ENCODE measurements at places on chromosomes 7 and 10.

- no peak overlapping the region for H3K27ac ChIP-seq
- H3K4me1 ChIP-seq: no peaks in the 10 kb centered on the region
- DNase-seq: no peak
- no peaks in the 10 kb centered on the region for H3K36me3 ChIP-seq
Measured at GRCh38 chr10:133445268-133445732, 8.4 kb upstream of the SCART1 start.

GRCh38 chr10:122143238-122143841 lies 127.8 kb upstream of the BTBD16 start:
- H3K4me3 ChIP-seq: no peak overlapping the region
- no peaks in the 10 kb centered on the region for H3K27me3 ChIP-seq
- no peak for DNase-seq

DNA sequence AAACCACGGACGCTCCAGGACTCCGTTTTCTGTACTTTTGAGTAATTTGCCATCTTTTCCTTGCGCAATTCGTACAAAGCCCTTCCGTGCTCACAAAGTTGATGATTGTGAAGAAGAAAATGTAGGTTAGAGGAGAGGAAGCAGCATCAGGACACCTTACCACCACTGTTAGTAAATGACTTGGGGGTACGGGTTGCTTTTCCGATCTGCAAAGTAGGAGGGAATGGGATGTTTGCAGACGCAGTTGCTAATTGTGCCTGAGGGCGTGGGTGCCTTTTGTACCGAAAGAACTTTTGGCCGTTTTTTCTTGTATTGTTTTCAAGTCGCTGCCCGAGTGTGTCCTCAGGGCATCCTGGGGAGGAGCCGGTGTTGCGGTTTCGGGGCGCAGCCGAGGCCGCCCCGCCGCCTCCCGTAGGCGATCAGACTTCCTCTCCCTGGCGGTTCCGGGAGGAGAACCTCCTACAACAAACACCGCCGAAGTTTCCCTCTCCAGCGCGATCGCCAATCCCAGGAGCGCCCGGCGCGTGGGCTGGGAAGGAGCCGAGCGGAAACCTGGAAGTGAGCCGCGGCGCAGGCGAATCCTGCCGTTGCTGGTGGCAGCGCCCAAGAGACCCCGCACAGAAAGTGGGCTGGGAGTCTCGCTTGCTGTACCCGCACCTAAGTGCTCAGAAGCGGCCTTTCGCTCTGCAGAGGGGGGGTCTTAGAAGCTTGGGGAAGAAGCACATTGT lies 1.0 kb downstream of the PRR15 start:
- peak; percentile 16 for DNase-seq
- H3K4me1 ChIP-seq: peaks cover 5% of the 10 kb centered on the region
- no peak overlapping the region for H3K27ac ChIP-seq
- peaks cover 18% of the 10 kb centered on the region for H3K27me3 ChIP-seq
- no peaks in the 10 kb centered on the region for H3K36me3 ChIP-seq
- H3K4me3 ChIP-seq: no peak overlapping the region

- no peak for DNase-seq
- no peaks in the 10 kb centered on the region for H3K4me1 ChIP-seq
- H3K27me3 ChIP-seq: no peaks in the 10 kb centered on the region
Measured at GRCh38 chr10:85608706-85609105, 757.9 kb downstream of the GRID1 start.

GRCh38 chr10:30456266-30456665 lies 22.3 kb downstream of the MAP3K8 start:
- H3K4me3 ChIP-seq: no peak overlapping the region
- H3K27me3 ChIP-seq: no peaks in the 10 kb centered on the region
- H3K4me1 ChIP-seq: peaks cover 9% of the 10 kb centered on the region

GRCh38 chr10:7107285-7107684 lies 303.5 kb downstream of the SFMBT2 start:
- no peaks in the 10 kb centered on the region for H3K36me3 ChIP-seq
- DNase-seq: no peak
- no peaks in the 10 kb centered on the region for H3K4me1 ChIP-seq
- no peaks in the 10 kb centered on the region for H3K27me3 ChIP-seq
- no peak overlapping the region for H3K27ac ChIP-seq
- no peak overlapping the region for H3K4me3 ChIP-seq

DNA sequence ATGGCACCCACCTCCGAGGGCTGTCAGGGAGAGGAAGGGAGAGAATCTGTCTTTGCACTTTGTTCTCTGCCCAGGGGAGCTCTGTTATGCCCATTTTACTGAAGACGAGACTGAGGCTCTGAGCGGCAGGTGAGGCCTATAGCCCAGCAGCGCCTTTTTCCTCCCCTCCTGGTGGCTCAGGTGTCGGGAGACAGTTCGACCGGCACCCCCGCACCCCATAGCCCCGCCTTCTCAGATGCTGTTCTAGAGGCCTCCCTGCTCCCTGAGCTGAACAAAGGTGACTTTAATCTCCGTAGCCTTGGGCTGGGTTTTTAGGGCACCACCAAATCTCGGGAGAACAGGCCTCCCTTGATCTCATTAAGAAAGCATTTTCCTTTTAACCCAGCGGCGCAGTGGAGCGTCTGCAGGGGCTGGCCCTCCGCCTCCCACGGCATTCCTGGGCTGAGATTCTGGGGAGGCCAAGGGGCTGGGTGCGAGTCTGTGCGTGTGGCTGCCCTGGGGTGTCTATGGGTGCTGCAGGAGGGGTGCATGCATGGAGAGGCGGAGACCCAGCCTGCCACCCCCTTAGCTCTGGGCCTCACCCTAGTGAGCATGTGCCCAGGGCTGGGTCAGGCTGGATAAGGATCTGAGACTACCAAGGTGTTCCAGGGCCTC lies 3.3 kb downstream of the LFNG start:
- H3K4me3 ChIP-seq: no peak overlapping the region
- H3K4me1 ChIP-seq: peaks cover 46% of the 10 kb centered on the region
- DNase-seq: no peak
- no peaks in the 10 kb centered on the region for H3K27me3 ChIP-seq

DNA sequence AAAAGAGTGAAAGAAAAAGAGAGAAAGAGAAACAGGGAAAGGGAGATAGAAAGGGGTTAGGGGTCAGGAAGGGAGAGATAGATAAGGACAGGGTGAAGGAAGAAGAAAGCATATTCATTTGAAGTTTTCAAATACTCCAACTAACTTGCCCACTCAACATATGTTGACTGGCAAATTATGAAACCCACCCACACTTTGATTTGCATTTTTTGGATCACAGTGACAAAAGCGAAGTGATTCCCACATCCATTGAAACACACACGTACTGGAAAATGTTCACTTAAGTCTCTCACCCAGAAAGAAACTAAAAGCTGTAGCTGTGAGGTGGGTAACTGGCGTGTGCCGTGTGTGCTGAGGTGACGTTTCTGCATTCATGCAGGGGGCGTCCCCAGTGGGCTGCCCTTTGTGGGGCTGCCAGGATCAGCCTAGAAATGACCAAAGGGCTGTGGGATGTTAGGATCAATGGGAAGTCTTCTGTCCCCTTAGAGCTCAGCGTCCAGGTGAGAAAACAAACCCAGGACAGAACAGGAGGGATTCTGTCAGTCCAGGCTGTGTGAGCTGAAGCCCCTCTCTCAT lies 134.9 kb upstream of the ADARB2 start:
- no peak overlapping the region for H3K27ac ChIP-seq
- no peaks in the 10 kb centered on the region for H3K27me3 ChIP-seq
- no peaks in the 10 kb centered on the region for H3K4me1 ChIP-seq
- DNase-seq: no peak
- no peaks in the 10 kb centered on the region for H3K36me3 ChIP-seq

- no peak overlapping the region for H3K27ac ChIP-seq
- no peaks in the 10 kb centered on the region for H3K27me3 ChIP-seq
- H3K4me3 ChIP-seq: no peak overlapping the region
- H3K36me3 ChIP-seq: no peaks in the 10 kb centered on the region
- DNase-seq: peak; percentile 68
Measured at GRCh38 chr10:97731346-97732051, 5.4 kb upstream of the ZFYVE27 start.

GRCh38 chr7:114979388-114979787 lies 57.5 kb downstream of the MDFIC start:
- no peaks in the 10 kb centered on the region for H3K27me3 ChIP-seq
- DNase-seq: peak; percentile 64
- H3K4me3 ChIP-seq: no peak overlapping the region
- H3K4me1 ChIP-seq: peaks cover 33% of the 10 kb centered on the region
- no peaks in the 10 kb centered on the region for H3K36me3 ChIP-seq

- H3K27ac ChIP-seq: no peak overlapping the region
- no peak overlapping the region for H3K4me3 ChIP-seq
- peaks cover 22% of the 10 kb centered on the region for H3K27me3 ChIP-seq
Measured at GRCh38 chr10:86375204-86375603, 8.6 kb upstream of the GRID1 start.

GRCh38 chr7:34086064-34086463 lies 180.7 kb downstream of the BMPER start:
- H3K36me3 ChIP-seq: no peaks in the 10 kb centered on the region
- no peak overlapping the region for H3K27ac ChIP-seq
- H3K4me1 ChIP-seq: no peaks in the 10 kb centered on the region
- no peaks in the 10 kb centered on the region for H3K27me3 ChIP-seq
- no peak overlapping the region for H3K4me3 ChIP-seq

GRCh38 chr7:122248472-122248871 lies 56.1 kb downstream of the FEZF1 start:
- no peak overlapping the region for H3K4me3 ChIP-seq
- H3K4me1 ChIP-seq: no peaks in the 10 kb centered on the region
- H3K36me3 ChIP-seq: no peaks in the 10 kb centered on the region
- no peak for DNase-seq
- no peak overlapping the region for H3K27ac ChIP-seq

Data from adrenal gland (tissue), 19 donors.